ENCODE measurements at places on chromosomes 1 and 21.

DNA sequence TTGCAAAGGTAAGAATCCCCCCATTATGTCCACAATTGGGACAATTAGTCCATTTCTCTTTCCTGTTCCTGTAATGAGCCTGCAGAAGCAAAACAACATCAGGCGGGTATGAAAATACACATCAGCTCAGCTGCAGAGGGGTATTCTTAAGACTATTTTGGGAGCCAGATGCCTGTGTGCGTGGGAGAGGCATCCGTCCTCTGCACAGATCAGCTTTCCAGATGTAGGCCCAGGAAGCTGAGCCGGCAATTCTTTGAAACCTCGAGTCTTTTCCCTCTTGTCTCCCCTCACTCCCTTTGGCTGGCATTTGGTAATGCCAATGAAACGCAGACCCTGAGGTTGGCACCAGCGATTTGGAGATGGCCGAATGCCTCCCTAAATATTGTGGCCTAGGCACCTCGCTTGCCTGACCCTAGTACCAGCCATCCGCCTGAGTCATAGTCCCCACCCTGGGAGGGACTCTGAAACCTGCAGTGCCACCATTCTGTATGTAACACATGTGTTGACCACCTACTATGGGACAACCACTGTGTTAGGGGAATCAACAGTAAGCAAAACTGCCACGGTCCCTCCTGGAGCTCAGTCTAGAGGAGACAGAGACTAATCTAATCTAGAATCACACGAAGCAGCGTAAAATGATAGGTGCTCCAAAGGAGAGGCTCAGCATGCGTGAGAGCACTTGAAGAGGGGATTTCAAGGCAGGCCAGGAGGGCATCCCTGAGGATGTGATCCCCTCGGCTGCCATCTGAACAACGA is 603.0 kb downstream of the MATN1 start:
- DNase-seq = no peak

DNA sequence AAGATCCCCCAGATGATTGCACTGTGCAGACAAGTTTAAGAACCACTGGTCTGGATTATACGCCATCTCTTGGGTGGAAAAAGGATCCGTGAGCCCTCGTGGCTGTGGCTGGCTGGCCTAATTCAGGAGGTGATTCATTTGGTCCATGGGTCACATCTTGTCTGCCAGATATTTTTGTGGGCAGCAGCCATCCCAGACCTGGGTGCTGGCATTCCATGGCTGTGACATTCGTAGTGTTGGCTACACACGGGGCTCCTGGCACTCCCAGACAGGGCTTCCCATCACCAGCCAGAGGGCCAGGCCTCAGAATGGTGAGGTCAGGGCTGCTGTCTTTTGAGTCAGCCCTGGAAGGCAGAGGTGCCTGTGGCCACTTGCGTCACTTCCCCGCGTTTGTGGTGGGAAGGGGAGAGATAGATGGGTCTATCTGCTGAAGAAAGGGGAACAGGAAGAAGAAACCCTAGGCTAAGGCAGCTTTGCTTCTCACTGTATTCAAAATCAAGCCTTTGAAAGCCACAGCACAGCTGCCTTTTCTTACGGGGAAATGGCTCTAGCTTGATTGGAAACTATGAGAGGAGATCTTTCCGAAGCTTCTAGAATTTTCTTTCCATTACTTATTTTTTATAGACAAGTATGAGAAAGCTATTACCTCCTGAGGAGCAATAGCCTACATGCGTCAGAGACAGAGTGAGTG is 32.4 kb downstream of the EIF2D start:
- peak; percentile 90 for DNase-seq

- peak; percentile 44 for DNase-seq
Measured at GRCh38 chr1:234709473-234710228, 99.7 kb upstream of the IRF2BP2 start.

DNA sequence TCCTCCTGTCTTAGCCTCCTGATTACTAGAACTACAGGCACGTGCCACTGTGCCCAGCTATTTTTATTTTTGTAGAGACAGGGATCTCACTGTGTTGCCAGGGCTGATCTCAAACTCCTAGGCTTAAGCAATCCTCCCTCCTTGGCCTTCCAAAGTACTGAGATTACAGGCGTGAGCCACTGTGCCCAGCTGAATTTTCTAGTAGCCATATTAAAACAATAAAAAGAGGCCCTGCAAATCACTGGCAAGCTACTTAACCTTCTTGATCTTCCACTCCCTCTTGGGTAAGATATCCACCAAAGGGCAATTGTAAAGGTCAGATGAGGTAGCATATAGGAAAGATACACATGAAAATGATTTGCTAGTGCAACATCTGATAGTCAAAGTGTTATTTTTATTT is 65.6 kb upstream of the SRSF10 start:
- DNase-seq = no peak

- DNase-seq = no peak
Measured at GRCh38 chr1:225813214-225813964, 3.5 kb downstream of the EPHX1 start.

DNA sequence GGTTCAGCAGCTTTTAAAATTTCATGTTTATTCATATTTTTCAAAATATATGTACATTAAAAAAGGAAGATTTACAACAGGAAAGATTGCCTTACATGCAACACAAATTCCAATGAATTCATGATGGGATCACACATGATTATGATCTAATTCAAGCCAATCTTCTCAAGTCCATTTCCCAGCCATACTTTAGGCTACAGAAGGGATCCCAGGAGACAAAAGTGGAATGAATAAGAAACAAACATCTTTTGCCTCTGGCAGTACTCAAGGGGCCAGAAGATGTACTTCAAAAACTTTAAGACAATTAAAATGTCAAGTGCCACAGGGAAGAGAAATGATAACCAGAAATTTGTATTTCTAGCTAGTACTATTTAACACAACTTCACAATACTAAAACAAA is 10.2 kb upstream of the SH2D5 start:
- no peak for DNase-seq

- DNase-seq = no peak
Measured at GRCh38 chr1:28170001-28170596, 6.4 kb downstream of the PTAFR start.

DNA sequence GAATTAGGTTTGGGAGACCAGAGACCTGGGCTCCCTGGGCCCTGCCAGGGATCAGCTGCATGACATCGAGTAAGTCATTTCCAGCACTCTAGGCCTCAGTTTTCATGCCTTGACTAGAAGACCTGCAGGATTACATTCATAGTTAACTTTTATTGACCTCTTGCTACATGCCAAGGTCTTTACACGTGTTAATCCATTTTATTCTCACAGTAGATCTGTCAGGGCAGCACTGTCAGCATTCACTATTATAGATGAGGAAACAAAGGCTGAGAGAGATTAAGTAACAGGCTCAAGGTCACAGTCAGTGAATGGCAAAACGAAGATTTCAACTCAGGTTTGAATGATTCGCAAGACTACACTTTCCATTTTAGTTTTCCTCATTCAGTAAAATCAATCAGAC is 37.0 kb downstream of the PGM1 start:
- no peak for DNase-seq

GRCh38 chr1:118075116-118075515 is 109.9 kb downstream of the SPAG17 start:
- no peak for DNase-seq

- DNase-seq = peak; percentile 96
Measured at GRCh38 chr1:26695356-26696118, at the start of gene ARID1A. Gene ARID1A, plus strand, starts transcription at chr1:26696015. Its CDS starts 389 bp downstream, at chr1:26696404.

GRCh38 chr1:198122693-198123092 is 34.1 kb upstream of the NEK7 start:
- no peak for DNase-seq

GRCh38 chr1:52842643-52843310 is at the start of gene ZYG11A:
Gene ZYG11A, plus strand, starts transcription at chr1:52842760. Its CDS starts 124 bp downstream, at chr1:52842884.
- peak; percentile 53 for DNase-seq

DNA sequence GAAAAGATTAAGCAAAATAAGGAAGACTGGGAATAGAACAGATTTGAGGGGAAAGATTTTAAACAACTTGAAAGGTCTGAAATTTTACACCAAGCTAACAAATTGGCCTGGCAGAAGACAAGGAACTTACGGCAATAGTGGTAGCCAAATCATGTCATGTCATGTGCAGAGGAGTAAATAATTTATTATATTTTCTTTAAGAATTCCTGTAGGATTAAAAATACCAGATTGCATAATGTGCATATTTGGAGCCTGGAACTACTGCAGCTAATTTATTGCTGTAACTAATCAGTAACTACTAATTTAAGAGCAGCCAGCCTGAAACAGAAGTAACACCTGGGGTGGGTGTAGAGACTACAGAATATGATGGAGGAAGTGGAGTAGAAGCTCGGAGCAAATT is 334.3 kb downstream of the TGFB2 start:
- no peak for DNase-seq

GRCh38 chr21:27101523-27101922 is 134.6 kb upstream of the ADAMTS5 start:
- no peak for DNase-seq

DNA sequence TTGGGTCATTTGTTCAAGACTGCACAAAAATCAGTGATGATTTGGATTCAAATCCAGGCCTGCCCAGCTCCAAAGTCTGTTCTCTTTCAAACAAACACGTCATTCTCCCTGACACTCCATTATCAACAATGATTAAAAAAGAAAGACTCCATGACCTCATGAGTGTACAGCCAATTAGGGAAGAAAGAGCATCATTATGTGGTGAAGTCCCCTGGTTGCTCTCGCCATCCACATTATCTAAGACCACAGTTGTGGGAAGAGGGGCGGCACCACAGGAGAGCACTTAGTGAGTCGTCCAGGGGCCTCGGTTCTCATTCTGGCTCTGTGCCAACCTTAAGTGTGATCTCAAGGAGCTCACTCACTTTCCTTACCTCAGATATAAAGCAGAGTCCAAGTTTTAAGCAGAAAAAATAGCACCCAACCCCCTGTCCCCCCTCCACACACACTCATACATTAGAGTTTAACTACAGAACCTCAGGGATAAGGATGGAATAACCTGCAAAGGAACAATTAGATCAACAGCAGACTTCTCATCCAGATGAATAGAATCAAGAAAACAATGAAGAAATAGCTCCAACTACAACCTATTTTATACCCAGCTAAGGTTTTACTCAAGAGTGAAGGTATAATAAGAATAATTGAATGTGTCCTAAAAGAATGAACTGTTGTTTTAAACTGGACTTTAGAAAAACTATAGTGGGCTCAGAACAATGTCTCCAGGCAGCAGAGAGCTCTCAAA is 47.8 kb downstream of the COL6A1 start:
- no peak for DNase-seq

- no peak for DNase-seq
Measured at GRCh38 chr1:240854367-240854766, 242.4 kb upstream of the GREM2 start.

DNA sequence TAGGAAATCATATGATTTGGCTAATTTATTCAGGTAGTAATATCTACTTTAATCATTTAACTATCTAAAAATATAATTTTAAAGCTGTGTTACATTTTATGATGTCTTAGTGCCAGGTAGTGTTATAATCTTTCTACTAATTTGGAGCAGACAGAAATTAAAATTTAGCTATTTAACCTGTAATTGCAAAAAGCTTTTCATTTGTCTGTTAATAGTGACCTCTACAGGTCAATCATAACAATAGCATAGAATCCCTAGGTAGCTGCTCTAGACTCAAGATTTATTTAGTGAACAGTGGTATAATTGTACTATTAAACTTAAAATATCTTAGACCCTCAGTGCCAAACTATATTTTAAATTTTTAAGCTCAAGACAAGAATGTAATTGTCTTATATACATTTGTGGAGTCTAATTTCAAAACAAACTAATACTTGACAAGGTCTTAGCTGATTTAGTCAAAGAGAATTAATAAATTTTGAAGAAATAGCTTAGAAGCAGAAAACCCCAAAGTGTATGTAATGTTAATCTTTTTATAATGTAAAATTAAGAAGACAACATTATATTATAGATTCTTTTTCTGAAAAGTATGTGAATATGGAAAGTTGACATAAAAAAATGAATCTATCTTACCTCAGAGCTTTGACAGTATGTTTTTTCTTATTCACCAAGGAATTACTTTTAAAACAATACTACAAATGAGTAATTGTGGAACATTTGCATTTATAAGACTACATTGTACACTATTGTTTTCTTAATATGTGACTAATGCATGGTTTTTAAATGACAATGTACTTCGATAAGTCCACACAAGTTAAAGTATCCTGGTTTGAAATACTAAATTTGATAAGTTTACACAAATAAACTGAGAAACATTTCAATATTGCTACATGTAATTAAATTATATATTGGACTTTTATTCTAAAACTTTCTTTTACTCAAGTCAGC is 64.1 kb upstream of the RNPC3 start:
- DNase-seq = no peak

GRCh38 chr1:203559523-203559922 is 65.6 kb downstream of the OPTC start:
- DNase-seq = no peak

DNA sequence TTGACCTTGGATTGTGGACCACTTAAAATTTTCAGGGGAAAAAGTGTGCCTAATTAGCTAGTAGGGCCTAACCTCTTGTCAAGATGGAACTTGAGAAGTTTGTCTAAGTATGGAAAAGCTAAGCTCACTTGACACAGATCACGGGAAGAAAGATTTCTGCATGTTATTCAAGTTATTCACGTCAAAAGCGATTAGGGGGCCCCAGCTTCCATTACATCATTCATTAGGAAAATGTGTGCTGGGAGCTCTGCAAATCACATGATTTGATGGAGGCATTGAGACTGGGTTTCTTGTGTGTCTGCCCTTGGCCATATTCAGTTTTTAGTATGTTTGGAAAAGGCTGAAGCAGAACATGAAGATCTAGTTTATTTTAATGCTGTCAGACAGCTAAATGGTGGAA is 15.5 kb upstream of the POGZ start:
- no peak for DNase-seq

- no peak for DNase-seq
Measured at GRCh38 chr1:66521721-66522365, 12.1 kb upstream of the SGIP1 start.

GRCh38 chr1:157695417-157695816 is 5.2 kb downstream of the FCRL3 start:
- no peak for DNase-seq

DNA sequence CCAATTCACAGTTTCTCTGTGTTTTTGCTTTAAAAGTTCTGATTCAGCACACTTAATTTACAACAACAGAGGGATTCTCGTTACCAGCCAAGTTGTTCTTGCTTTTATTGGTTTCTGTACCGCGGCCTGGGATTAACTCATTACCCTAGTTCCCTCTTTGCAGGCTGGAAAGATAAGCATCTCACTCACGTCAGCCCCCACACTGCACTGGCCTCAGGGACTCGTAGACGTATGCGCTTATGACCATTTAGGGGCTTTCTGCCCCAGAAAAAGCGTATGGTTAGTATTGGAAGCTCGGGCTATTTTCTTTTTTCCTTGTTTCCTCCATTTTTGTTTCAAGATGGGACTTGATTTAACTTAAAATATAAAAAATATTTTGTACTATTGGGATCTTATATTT is 76.0 kb downstream of the POFUT2 start:
- DNase-seq = no peak

- DNase-seq = no peak
Measured at GRCh38 chr1:22821027-22821426, 110.4 kb downstream of the EPHB2 start.

DNA sequence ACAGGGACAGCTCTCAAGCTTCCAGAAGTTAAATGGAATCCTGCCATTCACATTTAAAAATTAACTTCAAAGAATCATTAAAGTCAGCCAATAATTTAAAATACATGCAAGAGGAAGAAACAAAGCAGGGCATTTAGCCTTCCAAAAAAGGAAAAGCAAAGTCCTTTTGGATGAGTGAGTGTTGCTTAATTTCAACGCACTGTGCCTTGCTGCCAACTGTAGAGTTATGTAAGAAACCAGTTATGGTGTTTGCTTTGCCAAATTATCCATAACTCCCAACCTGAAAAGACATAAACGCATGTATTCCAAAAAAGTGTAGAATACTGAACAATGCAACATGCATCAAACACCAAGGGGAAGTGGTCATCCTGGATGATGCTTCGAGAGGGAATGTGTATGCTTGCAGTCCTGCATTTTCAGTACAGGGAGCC is 16.1 kb upstream of the KCNE1 start:
- no peak for DNase-seq

Data from GDM1 (cell line).